Neural crest cell (in vitro differentiated cells): ENCODE measurements at places on chromosomes 13 and 19.

DNA sequence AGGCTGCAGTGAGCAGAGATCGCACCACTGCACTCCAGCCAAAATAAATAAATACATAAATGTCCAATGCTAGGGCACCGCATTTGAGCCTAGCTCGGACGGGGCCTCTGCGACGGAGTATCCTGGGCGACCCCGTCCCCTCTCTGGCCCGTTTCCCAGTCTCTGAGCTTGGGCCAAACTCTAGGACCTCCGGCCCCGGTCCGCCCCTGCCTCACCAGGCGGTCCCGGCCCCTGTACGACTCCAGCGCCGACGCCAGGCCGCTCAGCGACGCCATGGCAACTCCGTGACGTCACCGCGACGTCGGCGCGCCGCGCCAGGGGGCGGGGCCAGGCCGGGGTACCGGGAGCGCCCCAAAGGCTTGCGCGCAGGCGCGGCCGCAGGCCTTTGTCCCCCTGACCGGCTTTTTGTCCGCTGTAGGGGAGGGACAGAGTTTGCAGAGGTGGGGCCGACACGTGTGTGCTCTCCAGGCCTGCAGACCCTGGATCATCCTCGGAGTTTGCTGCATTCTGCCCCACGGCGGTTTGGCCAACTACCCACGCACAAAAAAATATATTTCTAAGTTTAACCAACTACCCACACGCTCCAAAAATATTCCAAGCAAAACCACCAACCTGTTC lies at the start of gene PEX11G:
Gene PEX11G (minus strand): TSS at position 300 of the 618 bp plus-strand sequence. CDS start 25 bp downstream, at position 275.
- peak; percentile 90 for DNase-seq

- no peak for DNase-seq
These were observed 5.3 kb upstream of the GSK3A start for GRCh38 chr19:42247640-42248199.

GRCh38 chr19:31693933-31694269 lies 344.7 kb upstream of the TSHZ3 start:
- no peak for DNase-seq

GRCh38 chr13:20156702-20157101 lies 4.2 kb downstream of the GJA3 start:
- no peak for DNase-seq

- DNase-seq = peak; percentile 97
These were observed 13.1 kb downstream of the EPS8L1 start for GRCh38 chr19:55088543-55089341.

DNA sequence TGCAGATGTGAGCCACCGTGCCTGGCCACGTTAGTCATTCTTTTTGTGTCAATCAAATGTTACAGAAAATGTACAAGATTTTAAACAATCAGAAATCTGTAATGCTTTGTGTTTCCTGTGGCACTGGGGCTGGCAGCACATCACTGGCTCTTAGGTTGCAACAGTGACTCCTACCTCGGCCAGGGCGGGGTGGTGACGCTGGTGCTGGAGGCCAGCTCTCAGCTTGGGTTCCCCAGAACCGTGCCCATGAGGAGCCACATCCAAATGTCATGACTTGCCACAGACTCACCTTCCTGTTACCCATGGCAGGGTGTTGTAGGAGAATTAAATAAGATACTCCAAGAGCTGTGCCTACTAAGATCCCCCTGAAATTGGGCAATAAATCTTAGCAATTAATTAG lies 161.7 kb downstream of the TEX29 start:
- DNase-seq = no peak

- DNase-seq = no peak
These were observed 3.2 kb downstream of the NCLN start for GRCh38 chr19:3188627-3189596.

- DNase-seq = no peak
These were observed 11.1 kb downstream of the GJA3 start for GRCh38 chr13:20149762-20150161.

GRCh38 chr19:17522988-17523872 lies 11.8 kb downstream of the PGLS start:
- DNase-seq = no peak

DNA sequence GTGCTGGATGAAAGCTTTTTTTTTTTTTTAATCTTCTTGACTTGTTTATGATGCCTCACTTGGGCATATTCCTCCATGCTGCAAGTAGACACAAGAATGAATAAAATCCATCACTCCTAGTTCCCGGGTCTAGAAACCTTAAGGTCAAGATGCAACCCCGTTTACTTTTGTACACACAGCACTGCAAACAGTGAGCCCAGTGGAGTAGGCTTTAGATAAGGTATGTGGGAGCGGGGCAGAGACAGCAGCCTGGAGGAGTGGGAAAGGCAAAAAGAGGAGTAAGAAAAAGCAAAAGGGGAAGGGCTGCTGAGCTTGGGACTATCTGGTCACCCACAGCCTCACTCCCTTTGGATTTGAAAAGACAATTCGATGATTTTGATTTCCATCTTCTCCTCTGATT lies 429.8 kb upstream of the ARGLU1 start:
- DNase-seq = no peak

GRCh38 chr19:44313231-44313630 lies 8.4 kb upstream of the ZNF235 start:
- DNase-seq = no peak

GRCh38 chr19:45376045-45376724 lies 5.8 kb upstream of the ERCC2 start:
- DNase-seq = no peak

DNA sequence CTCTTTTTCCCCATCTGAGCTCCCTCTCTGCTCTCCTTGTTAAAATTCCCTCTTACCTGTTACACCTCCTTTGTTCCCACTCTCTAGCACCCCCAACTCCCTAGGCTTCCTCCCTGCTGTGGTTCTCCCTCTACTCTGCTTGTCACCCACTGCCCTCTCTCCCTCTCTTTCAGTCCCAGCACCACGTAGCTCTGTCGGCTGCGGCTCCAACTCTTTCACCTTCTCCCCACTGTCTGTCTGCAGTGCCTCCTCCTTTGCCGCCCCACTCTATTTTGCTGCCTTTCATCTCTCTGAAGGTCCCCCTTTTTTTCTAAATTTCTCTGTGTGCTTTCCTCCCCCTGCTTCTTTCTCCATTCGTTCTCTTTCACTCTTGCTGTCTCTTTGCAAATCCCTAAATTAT lies 1.1 kb downstream of the ZNF836 start:
- DNase-seq = no peak

GRCh38 chr19:49468746-49469447 lies 5.1 kb upstream of the FLT3LG start:
- no peak for DNase-seq

GRCh38 chr13:41492432-41493260 lies 35.3 kb downstream of the RGCC start:
- DNase-seq = no peak

- peak; percentile 50 for DNase-seq
These were observed 37.4 kb downstream of the SCGB2B2 start for GRCh38 chr19:34639491-34640085.

DNA sequence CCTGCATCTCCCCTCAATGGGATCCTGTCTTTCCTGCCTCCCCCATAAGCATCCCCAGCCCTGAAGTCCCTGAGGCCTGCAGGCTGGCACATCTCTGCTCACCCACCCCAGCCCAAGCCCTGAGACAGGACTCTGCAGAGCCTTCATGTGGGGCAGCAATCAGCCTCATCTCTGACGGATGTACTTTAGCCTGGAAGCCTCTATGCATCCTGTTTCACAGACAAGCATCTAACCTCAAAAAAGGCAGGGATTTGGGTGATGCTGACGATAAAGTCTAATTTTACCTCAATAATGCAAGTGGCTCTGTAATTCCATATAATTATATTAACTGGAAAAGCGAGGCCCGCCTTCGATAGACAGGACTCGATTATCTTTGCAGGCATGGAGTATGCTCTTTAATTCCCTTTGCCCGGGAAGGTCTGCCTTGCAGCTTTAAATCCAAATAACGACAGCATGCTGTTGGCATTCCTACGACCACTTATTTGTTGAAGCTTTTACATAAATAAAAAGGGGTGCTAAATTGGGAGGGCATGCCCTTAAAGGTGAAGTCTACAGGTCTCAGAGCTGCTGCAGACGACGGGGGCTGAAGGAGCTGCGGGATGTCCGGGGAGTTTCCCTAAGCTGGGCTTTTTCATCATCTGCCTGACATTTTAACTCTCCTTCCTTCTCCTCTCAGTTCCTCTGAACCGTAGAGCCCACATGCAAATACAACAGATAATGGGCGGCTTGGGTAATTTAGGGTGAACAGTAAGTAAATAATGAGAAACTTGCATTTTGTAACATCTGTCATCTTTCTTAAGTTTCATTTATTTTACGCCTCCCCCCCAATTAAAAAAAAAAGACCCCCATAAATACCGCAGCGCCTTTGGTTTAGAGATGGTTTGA lies 211.5 kb downstream of the URI1 start:
- no peak for DNase-seq

DNA sequence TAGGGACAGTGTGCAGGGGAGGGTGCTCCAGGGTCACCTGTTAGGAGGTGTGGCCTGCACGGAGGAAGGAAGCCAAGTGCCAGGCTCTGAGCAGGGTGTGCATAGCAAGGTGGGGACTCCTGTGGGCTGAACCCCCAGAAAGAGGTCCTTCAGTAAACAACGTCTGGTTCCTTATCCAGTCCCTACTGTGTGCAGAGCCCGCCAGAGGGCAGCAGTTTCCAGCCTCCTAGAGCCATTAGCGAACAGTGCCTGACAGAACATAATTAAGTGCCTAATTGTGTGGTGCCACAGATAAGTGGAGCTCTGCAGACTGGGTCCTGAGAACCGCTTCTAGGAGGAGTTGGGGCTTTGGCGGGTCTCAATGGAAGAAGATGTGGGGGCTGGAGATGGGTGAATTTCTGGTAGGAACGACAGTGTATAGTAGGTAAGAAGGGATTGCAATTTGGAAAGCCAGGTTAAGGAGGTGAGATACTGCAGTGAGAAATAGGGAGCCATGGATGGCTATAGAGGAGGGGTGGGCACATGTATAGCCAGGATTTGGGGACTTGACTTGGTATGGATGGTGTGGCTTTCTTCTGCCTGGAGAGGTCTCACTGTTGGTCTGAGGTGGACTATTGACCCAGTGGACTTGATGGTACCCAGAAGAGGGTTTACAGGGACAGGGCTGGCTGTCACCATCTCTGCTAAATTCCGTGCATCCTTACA lies 323.1 kb downstream of the ZNF536 start:
- DNase-seq = no peak

DNA sequence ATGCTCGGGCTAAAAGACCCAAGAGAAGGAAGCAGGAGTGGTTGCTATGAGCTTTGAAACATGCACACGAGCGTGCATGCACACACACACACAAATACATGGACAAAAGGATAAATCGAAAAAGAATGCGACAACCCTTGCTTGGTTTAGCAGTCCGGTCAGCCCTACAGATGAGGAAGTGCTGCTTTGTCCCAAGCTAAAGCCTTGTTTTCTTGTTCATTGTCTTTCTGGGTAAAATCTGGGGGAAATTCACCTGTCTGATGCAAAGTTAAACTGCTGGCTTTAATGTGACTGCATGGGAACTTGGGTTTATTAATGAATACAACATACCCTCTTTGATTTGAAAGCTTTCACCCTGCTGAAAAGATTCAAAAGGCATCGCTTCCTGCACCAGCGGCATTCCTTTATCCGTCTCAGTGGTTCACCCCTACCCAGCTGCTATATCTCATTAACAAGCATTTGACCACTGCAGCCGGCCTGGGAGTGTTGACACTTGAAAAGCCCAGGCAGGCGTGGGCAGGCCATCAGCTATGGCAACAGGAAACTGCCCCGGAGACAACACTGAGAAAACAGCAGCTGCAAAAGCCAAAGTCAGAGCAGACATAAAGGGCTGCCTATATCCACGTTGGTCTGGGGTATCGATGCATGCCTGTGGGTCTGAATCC lies 301.7 kb downstream of the NDFIP2 start:
- DNase-seq = peak; percentile 70

DNA sequence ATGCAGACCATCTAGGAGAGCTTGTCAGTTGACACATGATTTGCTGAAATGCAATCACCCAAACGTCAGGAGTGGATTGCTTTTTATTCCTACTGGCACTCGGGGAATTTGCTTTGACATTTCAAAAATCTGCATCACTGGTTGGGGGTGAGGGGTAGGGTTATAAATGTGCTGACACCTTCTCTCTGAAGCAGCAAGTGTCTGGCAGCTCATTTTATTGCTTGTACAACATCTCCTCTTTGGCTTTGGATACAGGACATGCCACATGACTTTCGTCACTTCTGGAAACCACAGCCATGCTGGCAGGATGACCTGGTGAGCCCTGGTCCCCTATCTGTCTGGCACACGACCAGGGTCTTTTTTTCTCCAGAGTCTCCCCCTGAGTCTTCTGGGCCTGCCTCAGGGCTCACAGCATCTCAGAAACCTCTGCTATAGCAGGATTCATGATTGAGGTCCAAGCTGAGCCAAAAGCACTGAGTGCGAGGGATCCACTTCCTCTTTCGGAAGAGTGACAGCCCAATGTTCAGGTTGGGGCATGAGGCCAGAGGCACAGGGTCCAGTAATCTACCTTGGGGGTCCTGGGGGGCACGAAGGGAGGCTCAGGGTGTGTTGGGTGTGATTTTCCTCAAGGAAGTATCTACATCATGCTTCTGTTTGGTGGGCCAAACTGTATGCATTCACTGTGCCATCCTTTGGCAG lies 60.1 kb downstream of the HSPH1 start:
- DNase-seq = no peak

GRCh38 chr19:29492769-29493168 lies 33.0 kb upstream of the VSTM2B start:
- DNase-seq = no peak
